AG04450 (cell line): ENCODE measurements at places on chromosomes 2 and 18. TPM values are rescaled to one million over a fixed set of nuclear protein-coding genes. Genes with fewer than 3 reads are reported as not detected.

DNA sequence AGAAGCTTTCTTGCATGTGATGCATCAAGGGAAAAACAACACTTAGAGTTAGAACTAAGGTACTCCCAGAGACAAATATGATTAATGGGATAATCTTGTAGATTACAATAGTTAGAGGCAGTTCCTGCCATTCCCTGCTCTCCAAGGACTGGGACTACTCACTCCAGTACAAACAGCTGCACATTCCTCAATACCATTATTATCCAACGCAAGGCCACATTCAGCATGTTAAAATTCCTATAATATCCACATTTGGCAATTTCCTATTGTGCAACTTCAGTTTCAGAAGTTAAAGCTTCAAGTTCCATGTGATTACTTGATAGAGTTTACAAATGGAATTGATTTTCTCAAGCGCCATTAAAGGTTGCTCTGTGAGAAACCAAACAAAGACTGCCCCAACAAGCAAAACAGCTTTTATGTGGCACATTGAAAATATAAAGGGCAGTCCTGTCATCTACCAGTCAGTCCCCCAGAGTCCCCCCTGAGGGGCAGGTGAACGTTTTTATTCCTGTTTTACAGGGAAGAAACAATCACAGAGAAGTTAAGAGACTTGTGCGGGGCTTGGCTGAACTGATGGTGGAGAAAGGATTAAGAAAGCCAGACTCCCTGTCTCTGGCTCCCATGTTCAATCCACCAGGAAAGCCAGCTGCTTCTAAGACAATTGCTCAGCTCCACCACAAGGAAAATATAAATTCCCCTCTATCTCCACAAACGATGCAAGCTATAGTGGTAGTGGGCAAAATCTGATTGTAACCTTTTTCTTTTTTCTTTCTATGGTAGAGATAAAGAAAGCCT is 72.6 kb downstream of the TXNL1 start:
- peak; percentile 72 for DNase-seq

GRCh38 chr2:52495816-52496215 is 1271.8 kb upstream of the CHAC2 start:
- DNase-seq, result no peak

DNA sequence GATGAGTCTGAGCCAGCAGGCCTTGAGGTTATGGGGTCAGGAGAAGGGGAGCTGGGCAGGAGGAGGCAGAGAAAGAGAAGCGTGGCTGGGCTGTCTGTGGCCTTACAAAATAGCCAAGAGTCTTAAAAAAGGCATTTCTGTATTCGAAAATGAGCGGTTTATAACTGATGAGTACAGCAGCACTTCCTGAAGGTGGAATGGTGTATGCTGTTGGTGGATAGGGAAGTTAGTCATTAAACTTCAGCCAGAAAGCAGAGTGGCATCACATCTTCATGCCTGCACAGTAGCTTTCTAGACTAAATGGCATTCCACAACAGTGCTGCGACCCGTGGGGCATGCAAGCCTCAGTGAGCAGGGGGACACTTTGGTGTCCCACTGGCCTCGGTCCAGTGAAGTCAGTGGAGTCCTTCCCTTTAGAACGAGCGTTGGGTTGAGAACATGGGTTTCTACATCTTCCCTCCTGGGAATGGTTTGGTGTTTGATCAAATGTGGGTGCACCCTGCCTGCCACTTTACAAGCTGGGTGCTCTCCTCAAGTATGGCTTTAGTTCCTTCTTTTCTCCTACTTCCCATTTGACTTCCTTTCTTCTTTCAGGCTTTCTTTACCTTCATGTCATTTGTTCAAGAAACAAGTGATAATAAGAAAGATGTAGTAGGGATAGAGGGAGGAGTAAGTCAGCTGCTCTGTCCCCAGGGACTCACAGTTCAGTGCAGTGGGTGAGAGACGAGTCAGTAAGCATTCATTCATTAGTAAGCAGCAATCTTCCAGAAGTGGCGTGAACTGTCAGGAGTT is 96.3 kb downstream of the ARMC9 start:
- DNase-seq, result no peak

The ZNF407 gene
- 5.7 and 5.8 TPM in 2 replicates for polyA plus RNA-seq

DNA sequence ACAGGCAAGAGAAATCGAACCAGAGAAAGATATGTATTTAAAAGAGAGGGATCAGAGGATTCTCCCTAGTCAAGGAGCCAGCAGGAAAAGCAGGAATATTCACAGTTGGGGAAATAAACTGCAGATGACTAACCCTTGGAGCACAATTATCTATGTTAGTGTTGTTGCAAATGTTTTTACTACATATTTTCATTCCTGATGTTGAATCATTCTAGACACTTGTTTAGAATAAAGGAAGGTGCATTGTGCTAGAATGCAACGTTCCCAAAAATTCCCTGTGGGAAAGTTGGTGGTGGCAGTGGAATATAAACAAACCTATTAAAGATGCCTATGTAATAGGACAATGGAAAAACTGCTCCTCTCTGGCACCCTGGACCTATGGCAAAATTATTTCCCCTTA is 63.3 kb downstream of the DTNA start:
- no peak for DNase-seq

- DNase-seq, result no peak
These were observed 547 bp downstream of the SLC35F5 start for GRCh38 chr2:113755835-113756354.

The NAT8 gene
- polyA plus RNA-seq, result not detected in 2 replicates

GRCh38 chr2:227455200-227455599 is 16.8 kb upstream of the AGFG1 start:
- no peak for DNase-seq

DNA sequence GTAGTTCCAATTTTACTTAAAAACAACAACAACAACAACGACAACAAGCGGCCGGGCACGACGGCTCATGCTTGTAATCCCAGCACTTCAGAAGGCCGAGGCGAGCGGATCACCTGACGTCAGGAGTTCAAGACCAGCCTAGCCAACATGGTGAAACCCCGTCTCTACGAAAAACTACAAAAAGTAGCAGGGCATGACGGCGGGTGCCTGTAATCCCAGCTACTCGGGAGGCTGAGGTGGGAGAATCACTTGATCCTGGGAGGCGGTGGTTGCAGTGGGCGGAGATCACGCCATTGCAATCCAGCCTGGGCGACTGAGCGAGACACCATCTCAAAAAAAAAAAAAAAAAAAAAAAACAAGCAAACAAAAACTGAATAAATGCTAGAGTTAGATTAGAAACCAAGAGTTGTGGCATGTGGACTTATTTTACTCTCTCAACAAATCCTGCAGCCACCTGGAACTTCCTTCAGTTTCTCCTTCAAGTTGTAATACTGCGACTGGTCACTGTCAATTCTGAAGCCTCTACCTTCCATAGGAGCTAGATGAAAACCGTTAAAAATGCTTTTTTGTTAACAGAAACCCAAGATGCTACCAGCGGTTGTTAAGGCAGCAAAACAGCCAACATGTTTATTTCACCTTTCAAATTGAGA is 1.3 kb downstream of the ATP5F1A start:
- no peak for DNase-seq

The ARHGEF4 gene
- polyA plus RNA-seq, result 0.84 and 0.95 TPM in 2 replicates

GRCh38 chr2:111095434-111095833 is 25.3 kb upstream of the BCL2L11 start:
- DNase-seq, result no peak

DNA sequence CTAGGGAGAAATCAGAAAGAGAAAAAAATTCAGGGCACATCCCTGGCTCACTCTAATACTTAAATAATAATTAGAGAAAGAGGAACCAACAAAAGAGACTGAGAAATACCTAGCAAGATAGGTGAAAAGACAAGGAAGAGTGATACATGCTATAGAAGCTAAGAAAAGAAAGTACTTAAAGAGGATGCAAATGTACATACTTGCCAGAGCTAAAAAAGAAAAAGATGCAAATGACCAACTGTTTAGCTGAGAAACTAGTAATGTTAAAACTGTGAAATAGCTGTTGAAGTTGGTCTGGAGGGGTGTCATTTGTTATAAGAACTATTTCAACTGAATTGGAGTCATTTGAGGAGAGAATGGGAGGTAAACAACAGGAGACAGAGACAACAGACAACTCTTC is 412.2 kb downstream of the SPAG16 start:
- no peak for DNase-seq

The SP9 gene
- not detected in 2 replicates for polyA plus RNA-seq
